ENCODE measurements at places on chromosomes 3 and 15. TPM values are rescaled to one million over a fixed set of nuclear protein-coding genes. Genes with fewer than 3 reads are reported as not detected.

- DNase-seq, result no peak
These were observed 11.0 kb upstream of the KCNMB2 start for GRCh38 chr3:178525251-178525650.

DNA sequence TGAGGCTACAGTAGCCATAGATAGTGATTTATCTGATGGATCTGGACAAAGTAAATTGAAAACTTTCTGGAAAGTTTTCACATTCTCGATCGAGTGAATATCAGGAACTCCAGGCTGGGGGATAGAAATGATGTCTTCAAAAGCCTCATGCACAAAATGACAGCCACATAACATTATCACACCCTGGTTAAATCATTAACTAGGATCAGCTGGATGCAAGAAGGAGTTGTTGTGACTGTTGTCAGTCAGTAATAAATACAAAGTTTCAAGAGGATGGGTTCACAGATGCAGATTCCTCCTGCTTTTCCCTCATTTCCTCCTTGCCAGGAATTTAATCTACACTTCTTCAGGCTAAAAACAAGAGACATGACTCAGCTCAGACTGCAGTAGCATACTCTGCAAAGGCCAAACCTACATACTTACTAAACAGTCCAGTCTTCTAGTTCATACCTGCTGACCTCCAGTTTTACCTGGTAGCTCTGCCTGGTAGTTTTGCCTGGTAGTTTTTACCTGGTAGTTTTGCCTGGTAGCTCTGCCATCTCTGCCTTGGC is 40.9 kb downstream of the C2CD4A start:
- DNase-seq, result peak; percentile 44

- peak; percentile 40 for DNase-seq
These were observed 808 bp downstream of the ARRDC4 start for GRCh38 chr15:97961067-97961954.

GRCh38 chr3:13053893-13054292 is 19.3 kb downstream of the IQSEC1 start:
- no peak for DNase-seq

DNA sequence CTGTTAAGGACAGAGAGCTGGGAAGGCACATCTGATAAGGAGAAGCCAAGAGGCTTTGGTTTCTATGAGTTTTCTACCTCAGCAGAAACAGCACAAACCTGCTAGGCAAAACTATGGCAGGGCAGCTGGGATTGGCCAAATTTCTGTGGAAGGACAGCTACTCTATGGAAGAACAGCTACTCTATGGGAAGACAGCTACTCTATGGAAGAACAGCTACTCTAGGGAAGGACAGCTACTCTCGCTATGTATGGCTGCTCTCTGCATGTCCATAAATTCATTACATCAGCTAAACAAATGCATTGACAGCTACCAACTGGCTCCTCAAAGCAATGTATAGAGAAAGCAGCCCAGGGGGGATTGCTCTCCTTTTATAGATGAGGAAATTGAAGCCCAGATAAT is 24.8 kb downstream of the MASP1 start:
- DNase-seq, result no peak

DNA sequence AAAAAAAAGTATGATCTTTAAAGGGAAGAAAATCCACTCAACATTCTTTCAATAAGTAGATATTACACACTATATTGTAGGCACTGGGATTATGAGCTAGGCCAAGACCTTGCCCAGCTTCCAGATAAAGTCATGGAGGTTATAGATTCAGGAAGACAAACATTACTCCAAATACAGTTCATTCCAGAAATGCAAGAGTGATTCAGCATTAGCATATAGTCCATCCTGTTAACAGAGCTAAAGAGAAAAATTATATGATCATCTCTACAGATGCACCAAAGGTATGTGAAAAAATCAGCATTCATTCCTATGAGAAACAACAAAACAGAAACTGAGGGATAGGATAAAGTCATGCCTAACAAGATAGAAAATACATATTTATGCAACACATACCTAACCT is 42.1 kb upstream of the NSMCE3 start:
- DNase-seq, result no peak

DNA sequence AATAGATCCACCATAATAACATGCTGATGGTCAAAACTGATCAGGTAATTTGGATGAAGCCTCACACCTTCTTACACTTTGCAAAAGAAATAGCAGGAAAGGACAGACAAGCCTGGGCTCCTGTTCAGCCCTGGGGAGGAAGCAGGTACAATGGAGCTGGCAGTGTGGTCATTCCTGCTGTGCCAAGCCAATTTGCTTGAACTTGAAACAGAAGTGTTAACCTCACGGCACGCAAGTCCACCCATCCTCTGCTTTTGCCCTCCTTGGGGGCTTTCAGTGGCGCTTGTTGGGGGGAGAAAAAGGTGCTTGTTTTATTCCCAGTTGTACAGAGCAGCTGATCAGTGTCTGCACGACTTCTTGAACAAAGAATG is 36.8 kb upstream of the RFTN1 start:
- peak; percentile 37 for DNase-seq

DNA sequence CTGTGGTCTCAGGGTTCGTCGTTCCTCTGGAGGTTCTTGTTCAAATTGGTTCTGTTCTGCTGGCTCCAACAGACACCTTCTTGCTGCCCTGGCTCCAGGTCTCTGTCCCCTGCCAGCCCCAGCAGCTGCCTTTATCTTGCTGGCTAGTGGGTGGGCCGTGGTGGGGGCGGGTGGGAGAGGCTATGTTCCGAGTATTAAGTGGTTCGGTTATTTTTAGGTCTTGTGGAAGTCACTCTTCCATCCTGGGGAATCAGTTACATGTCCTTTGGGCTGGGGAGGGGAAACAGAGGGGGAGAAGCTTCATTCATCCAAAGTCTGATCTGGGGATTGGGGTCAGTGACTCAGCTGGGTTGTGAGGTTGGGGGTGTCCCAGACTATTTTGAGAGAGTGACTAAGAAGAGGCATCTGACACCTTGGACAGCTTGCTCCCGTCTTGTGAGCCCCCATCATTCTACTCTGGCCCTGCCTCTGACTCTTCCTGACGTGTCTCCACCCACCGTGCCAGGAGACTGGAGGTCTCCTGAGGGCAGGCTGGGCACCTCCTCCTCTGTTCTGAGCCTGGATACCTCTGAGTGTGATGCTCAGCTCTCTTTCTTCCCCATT is at the start of gene XIRP1:
TSS of gene XIRP1 (minus strand) at position 106 of the 603 bp plus-strand sequence. CDS start 3,150 bp downstream, outside the sequence.
- DNase-seq, result no peak

GRCh38 chr3:195031574-195032003 is 239.4 kb downstream of the XXYLT1 start:
- no peak for DNase-seq

Gene GOLGA6B
- not detected for total RNA-seq

Gene DRD3
- total RNA-seq, result not detected

Gene ZNF385D
- total RNA-seq, result 3.2 TPM

All from mammary epithelial cell (primary cell).